ENCODE measurements at places on chromosomes 3 and 15. TPM values are rescaled to one million over a fixed set of nuclear protein-coding genes. Genes with fewer than 3 reads are reported as not detected.

CAND2 gene
- 3.7 TPM for total RNA-seq

RHCG gene
- total RNA-seq: not detected

FSIP1 gene
- total RNA-seq: 0.97 TPM

GRCh38 chr3:155334215-155334913 lies 40.9 kb upstream of the STRIT1 start:
- no peak for DNase-seq

GRCh38 chr15:23416349-23417276 lies 30.4 kb downstream of the GOLGA6L2 start:
- DNase-seq: no peak
